Activated T-cell treated with anti-CD3 and anti-CD28 coated beads, Interleukin-2, amount 50 U/mL, for 72 hours (primary cell): ENCODE measurements at places on chromosomes 5 and 9. TPM values are rescaled to one million over a fixed set of nuclear protein-coding genes. Genes with fewer than 3 reads are reported as not detected.
A peak's percentile ranks its signal among the peaks of the same experiment; 100 is the strongest.

DNA sequence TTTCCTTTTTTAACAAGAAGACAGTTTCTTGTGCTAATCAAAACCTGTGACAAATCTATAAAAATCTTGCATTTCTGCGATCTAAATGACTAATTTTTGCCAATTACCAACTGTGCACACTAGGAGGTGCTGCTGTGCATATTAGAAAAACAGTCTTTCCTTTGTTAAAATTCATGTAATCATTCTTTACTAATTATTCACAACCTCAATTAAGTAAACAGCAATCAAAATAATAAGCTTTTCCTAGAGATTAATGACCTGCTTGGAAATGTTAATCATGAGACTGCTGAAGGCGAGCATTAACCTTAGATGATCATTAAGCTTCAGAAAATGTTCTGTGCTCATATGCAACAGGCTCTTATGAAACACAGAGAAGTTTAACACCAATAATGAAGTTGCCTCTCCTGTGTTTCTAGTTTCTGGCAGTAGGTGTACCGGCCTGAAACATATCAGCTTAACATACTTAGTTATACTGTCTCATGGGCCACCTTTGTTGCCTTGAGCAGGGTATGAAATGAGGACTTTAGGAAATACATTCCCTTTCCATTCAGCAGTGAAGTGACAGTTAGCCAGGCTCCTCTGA lies 17.7 kb downstream of the RFESD start:
- no peaks in the 10 kb centered on the region for H3K36me3 ChIP-seq
- peak; percentile 27 for DNase-seq
- no peak overlapping the region for H3K4me3 ChIP-seq
- H3K27me3 ChIP-seq, result no peaks in the 10 kb centered on the region

DNA sequence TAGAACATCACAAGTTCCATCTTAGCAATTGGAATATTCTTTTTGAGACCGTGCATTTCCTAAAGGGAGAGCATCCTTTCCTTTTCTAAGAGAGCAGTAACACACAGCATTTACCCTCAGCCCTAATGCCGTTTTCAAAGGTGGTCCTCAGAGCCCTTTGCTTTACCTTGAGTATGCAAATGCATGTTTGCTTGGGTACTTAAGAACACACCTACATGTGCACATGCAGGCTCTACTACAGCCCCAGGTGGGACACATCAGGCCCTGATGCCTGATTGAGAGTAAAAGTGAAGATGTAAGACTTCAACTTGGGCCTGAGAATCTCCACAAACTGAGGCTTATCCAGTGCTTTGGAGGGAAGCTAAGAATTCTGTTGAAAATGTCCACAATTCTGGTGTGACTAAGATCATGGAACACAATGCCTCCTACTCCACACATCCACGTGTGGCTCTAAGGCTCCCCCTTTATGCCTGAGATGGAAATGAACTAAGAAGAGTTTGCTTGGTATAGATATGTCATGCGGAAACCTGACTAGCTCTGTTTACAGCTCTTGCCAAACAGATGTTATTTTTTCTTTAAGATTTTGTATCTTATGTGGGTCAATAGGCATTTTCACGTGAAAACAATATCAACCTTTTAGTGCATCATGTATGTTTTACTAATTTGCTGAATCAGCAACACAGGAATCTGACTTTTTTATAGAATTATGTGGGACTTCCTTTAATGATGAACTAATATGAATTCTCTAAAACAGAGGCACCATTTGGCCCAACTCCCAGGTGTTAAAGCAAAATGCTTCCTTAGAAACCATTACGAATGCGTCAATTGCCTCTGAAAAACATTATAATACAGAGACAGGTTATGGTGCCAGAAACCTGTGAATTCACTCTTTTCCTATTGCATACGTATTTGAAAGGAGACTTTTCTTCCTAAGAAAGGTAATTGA lies 48.9 kb upstream of the SLC2A8 start:
- H3K4me3 ChIP-seq, result no peak overlapping the region
- DNase-seq, result no peak
- no peaks in the 10 kb centered on the region for H3K36me3 ChIP-seq
- no peaks in the 10 kb centered on the region for H3K4me1 ChIP-seq
- H3K27ac ChIP-seq, result no peak overlapping the region

DNA sequence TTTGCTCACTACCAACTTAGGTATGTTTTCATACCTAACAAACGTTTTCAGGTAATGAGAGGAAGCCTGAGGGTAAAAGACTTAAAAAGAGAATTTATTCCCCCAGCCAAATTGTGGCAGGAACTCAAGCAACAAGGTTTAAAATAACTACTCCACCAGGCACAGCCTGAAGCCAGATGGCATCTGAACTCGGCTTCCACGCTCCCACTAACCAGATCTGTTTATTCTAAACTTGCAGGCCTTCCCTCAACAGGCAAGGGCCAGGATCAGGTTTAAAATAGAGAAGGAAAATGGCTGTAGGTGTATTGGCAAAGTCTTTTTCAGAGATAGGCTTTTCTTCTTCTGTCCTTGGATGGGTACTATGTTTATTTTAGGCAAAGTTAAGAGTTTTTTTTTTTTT lies 89.4 kb downstream of the OTULIN start:
- H3K4me1 ChIP-seq, result no peaks in the 10 kb centered on the region
- peaks cover 10% of the 10 kb centered on the region for H3K36me3 ChIP-seq
- H3K27ac ChIP-seq, result no peak overlapping the region
- no peak overlapping the region for H3K4me3 ChIP-seq
- no peaks in the 10 kb centered on the region for H3K27me3 ChIP-seq

DNA sequence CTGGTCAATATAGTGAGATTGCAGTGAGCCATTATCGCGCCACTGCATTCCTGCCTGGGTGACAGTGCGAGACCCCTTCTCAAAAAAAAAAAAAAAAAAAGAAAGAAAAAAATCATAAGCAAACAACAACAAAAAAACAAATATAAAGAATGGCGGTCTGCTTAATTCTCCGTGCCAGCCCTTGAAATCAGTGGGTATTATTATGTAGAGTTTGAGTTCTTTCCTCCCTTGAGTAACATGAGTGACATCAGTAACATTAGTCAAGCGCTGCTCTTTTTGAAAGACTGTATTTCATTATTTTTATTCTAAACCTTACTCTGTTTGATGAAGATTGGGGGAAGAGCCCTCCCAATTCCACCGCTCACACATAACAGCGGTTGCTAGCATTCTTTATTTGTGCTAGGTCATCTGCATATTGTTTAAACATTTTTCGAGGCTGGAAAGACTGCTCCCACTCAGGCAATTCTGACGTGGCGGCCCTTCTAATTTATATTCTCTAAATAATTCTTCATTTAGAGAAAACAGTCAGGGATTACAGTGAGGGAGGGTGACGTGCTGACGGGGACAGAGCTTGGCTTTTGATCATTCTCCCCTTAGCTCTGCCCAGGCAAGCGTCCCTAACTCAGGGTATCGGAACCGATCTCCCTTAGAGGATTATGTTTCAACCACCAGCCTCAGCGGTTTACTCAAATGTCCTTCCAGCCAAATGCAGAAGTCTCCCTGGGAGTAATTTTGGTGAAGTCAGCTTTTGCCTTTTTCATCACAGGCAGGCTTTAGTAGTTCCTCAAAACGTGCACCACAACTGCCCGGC lies 860 bp upstream of the MARCHF6 start:
- peak overlapping the region; percentile 96 for H3K27ac ChIP-seq
- DNase-seq, result peak; percentile 15
- H3K36me3 ChIP-seq, result peaks cover 4% of the 10 kb centered on the region
- peaks cover 39% of the 10 kb centered on the region for H3K4me1 ChIP-seq
- peak overlapping the region; percentile 93 for H3K4me3 ChIP-seq

GRCh38 chr5:169202969-169203368 lies 98.0 kb downstream of the SLIT3 start:
- DNase-seq, result no peak
- peaks cover 1% of the 10 kb centered on the region for H3K36me3 ChIP-seq
- H3K4me3 ChIP-seq, result no peak overlapping the region

DNA sequence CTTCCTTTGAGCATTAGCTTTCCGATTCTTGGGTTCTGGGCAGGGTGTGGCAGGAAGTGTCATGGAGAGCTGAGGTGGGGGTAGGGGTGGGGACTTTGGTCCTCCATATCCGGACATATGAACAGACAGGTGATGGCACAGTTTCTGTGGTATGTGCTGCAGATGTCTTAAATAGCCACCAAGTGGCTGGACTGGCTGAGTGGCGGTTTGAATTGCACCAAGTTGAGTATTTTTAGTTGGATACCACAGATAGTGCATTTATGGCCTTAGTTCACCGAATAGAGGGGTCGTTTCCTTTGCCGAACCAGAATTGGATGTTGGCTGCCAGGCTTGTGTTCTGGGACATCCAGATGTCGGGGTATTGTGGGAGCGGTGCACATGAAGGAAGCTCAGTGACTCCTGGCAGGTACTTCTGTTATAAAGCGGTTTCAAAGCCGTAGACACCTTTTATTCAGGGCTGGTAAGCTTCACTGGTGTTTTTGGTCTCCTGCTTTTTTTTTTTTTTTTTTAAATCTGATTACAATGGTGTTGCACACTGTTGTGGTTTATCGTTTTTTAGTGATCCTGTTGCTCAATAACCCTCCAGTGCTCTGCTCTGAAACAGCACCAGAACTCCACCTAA lies 15.1 kb upstream of the TNFAIP8 start:
- H3K36me3 ChIP-seq, result peaks cover 2% of the 10 kb centered on the region
- H3K4me1 ChIP-seq, result peaks cover 98% of the 10 kb centered on the region
- H3K27me3 ChIP-seq, result no peaks in the 10 kb centered on the region
- peak overlapping the region; percentile 95 for H3K4me3 ChIP-seq

GHR gene
- total RNA-seq, result not detected

PCDHGA7 gene
- total RNA-seq, result 0.12 TPM

- no peaks in the 10 kb centered on the region for H3K36me3 ChIP-seq
- H3K27ac ChIP-seq, result no peak overlapping the region
- DNase-seq, result no peak
- H3K4me3 ChIP-seq, result peak overlapping the region; percentile 77
- peaks cover 20% of the 10 kb centered on the region for H3K27me3 ChIP-seq
- H3K4me1 ChIP-seq, result peaks cover 22% of the 10 kb centered on the region
Observed at GRCh38 chr9:128204858-128205257, 1.7 kb downstream of the DNM1 start.

DNA sequence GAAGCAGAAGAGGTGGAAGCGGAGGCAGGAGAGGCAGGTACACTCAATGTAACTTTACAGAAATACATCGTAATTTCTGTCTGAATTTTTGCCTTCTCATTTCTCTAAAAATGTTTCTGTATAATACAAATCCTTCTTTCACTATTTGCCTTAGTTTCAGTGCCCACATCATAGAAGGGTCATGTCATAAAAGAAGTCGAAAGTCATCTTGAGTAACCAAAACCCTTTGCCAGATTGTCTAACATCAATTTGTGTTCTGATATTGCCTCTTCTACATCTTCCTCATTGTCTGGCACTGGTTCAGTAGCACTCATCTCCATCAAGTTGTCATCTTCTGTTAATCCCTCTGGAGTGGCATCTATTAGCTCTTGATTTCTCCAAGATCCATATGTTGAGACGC lies 6.2 kb upstream of the CYFIP2 start:
- peaks cover 79% of the 10 kb centered on the region for H3K4me1 ChIP-seq
- H3K4me3 ChIP-seq, result peak overlapping the region; percentile 14
- no peaks in the 10 kb centered on the region for H3K27me3 ChIP-seq
- H3K27ac ChIP-seq, result peak overlapping the region; percentile 11

ADAMTSL2 gene
- 0.17 TPM for total RNA-seq

DNA sequence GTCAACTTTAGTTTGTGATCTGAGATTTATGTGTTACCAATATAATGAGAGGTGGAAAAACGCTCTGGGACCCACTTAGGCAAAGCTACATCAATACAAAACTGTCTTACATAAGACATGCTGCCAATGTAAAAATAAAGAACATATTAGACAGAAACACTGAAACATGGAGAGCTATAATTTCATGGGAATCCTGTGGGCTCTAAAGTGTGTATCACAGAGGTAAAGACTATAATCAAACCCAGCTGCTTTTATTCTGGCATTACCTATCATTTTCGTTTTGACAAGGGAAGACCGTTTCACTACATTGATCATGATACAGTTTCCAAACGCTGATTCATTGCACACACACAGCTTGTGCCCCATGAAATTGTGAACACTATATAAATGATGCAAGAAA lies 400.5 kb upstream of the TUSC1 start:
- no peak overlapping the region for H3K4me3 ChIP-seq
- no peaks in the 10 kb centered on the region for H3K27me3 ChIP-seq
- H3K27ac ChIP-seq, result no peak overlapping the region
- no peak for DNase-seq

DNA sequence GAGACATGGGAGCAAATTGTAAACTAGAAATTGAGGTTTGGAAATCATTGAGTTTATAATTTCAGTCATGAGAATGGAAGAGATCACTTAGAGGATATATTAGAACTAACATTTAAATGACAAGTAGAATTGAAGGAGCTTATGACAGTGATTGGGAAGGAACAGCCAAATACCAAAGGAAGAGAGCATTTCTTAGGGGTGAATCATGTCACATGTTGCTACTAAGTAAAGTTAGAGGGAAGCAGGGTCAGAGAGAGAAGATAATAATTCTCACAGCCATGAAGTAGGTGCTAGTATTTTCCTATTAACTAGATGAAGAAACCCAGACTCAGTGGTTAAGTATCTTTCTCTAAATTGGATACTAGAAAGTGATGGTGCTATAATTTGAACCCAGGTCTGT lies 59.3 kb downstream of the COMMD10 start:
- H3K27me3 ChIP-seq, result no peaks in the 10 kb centered on the region
- peaks cover 4% of the 10 kb centered on the region for H3K36me3 ChIP-seq
- H3K4me3 ChIP-seq, result no peak overlapping the region
- no peak for DNase-seq

FOXD4 gene
- 0.38 TPM for total RNA-seq

GRCh38 chr9:129291041-129291501 lies 113.0 kb upstream of the IER5L start:
- H3K36me3 ChIP-seq, result no peaks in the 10 kb centered on the region
- no peak overlapping the region for H3K4me3 ChIP-seq
- H3K4me1 ChIP-seq, result no peaks in the 10 kb centered on the region
- no peaks in the 10 kb centered on the region for H3K27me3 ChIP-seq
- no peak overlapping the region for H3K27ac ChIP-seq

EIF4EBP3 gene
- total RNA-seq, result 14.4 TPM

GRCh38 chr5:179612577-179613459 lies 10.7 kb downstream of the HNRNPH1 start:
- H3K27ac ChIP-seq, result peak overlapping the region; percentile 59
- H3K36me3 ChIP-seq, result peaks cover 20% of the 10 kb centered on the region
- H3K4me1 ChIP-seq, result peaks cover 85% of the 10 kb centered on the region
- H3K4me3 ChIP-seq, result peak overlapping the region; percentile 17
- DNase-seq, result no peak

- H3K27me3 ChIP-seq, result peaks cover 6% of the 10 kb centered on the region
- H3K4me3 ChIP-seq, result no peak overlapping the region
Observed at GRCh38 chr5:59097116-59097515, 514.2 kb downstream of the RAB3C start.

GRCh38 chr9:89879276-89879675 lies 274.5 kb downstream of the GADD45G start:
- no peaks in the 10 kb centered on the region for H3K27me3 ChIP-seq
- H3K4me1 ChIP-seq, result no peaks in the 10 kb centered on the region
- DNase-seq, result no peak
- no peak overlapping the region for H3K4me3 ChIP-seq
- no peak overlapping the region for H3K27ac ChIP-seq
- no peaks in the 10 kb centered on the region for H3K36me3 ChIP-seq

ACER2 gene
- 2.8 TPM for total RNA-seq
